Right ventricle myocardium inferior (tissue), 1 donor: ENCODE measurements at places on chromosomes 4 and X.

- no peak for DNase-seq
These were observed 6.0 kb downstream of the RBPJ start for GRCh38 chr4:26326791-26327190.

GRCh38 chr4:47210828-47211227, 179.5 kb downstream of the GABRB1 start:
- no peak for DNase-seq

DNA sequence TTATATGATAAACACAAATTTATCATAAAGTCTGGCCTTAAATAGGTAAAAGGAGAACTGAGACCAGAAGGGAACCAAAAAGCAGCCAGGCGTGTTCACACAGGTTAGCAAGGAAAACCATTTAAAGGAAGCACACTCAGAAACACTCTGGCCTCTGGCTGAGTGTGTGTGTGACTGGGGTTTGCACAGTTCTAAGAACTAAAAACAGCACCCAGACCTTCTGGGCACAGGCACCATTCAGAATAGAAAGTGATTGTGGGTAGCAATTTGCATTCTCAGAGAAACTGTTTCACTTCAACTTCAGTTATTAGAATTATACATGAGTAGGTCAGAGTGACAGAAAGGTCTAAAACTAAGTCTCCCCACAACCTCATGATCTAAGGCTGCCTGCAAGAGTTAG, 10.0 kb downstream of the GPR82 start:
- DNase-seq, result no peak

- DNase-seq, result no peak
These were observed 210.7 kb upstream of the EOLA2 start for GRCh38 chrX:150148749-150149672.

DNA sequence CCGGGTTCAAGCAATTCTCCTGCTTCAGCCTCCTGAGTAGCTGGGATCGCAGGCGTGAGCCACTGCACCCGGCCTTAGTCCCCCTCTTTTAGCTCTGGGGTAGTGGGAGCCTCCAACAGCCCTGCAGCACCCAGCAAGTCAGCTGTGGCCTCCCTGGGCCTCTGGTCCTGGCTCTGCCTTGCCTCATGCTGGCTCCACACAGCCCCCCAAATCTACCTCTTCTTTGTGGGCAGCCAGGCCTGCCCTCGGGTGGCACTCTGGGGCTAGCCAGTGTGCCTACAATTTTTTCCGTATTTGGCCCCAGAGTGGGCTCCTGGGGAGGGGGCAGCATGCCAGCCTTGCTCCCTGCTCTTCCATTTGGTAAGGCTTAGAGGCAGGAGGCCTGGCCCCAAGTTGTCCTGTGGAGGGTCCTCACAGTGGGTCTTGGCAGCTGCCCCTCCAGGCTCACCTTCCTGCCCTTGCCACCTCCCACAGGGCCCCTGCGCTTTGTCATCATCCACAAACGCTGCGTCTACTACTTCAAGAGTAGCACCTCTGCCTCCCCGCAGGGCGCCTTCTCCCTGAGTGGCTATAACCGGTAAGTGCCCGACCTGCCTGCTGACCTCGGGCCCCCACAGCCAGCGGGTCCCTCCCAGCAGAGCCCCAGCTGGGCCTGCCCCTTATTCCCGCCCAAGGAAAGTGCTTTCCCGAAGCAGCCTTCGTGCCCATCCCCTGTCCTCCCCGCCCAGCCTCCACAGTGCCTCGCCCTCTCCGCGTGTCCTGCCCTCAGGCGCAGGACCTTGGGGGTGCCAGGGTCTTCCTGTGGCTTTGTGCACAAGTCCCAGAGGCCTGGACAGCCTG, 21.0 kb upstream of the ADD1 start:
- peak; percentile 25 for DNase-seq
